MV-4-11 (cell line): ENCODE measurements at places on chromosomes 7 and 10.

DNA sequence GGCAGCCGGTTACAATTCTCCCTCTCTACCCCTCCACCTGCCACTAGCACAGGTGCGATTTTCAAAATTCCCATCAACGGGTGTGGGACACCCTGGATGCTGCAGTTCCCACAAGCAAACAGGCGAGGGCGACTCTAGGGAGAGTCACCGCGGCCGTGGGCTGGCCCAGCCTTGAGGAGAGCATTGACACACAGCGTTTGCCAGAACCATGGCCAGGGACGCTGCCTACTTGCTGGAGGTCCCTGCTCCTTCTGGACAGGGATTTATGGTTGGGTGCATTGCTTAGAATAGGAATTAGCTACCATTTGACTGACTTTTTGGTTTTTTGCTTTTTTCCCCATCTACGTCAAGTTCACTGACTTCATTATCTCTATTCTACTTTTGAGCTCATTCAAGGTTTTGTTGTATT lies 19.0 kb upstream of the CLDN4 start:
- peak; percentile 46 for DNase-seq

GRCh38 chr7:134885967-134886352 lies 100.3 kb upstream of the AGBL3 start:
- DNase-seq, result peak; percentile 58

- peak; percentile 99 for DNase-seq
Measured at GRCh38 chr10:113094114-113094486, 144.1 kb downstream of the TCF7L2 start.

- peak; percentile 81 for DNase-seq
Measured at GRCh38 chr10:21401196-21401595, 124.3 kb downstream of the SKIDA1 start.

- DNase-seq, result no peak
Measured at GRCh38 chr7:125833839-125834238, 904.2 kb upstream of the POT1 start.

DNA sequence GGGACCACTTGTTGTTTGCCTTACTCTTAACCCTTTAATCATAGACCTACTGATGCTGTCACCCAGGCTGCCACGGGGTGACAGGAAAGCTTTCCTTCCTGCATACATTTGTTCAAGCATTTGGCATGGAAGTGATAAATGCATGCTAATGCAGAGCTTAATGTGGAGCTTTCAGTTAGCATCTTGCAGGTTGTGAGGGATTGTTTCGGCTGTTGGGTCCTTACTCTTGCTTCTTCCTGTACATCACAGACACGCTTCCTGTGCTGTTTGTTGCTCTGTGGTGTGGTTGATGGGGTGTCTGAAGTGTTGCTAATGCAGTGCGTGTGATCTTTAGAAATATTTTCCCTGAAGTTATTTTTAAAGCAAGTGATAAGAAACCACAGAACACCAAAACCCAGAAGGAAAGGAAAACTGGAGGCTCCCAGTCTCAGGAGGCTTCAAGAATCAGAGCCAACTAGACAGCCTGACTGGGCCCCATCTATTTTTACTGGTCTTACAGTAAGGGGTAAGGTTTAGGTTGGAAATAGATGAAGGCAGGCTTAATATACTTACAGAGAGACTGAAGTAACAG lies 143.1 kb downstream of the CHN2 start:
- peak; percentile 37 for DNase-seq

DNA sequence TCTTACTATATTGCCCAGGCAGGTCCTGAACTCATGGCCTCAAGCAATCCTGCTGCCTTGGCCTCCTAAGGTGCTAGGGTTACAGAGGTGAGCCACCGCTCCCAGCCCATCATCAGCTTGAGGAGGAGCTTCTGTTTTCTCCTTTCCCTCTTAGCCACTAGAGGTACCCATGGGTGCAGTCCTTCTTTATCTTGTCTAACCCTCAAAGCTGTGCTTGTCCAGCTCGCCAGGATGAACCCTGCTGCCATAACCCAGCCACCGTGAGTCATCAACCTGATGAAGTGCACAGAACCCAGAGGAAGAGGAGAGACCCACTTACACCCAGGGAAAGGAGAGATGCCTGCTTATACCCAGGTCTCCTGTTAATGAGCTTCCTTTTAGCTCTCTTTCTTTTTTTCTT lies 133.4 kb downstream of the CUL2 start:
- DNase-seq, result peak; percentile 4

GRCh38 chr7:1284743-1285458 lies 52.2 kb downstream of the UNCX start:
- no peak for DNase-seq

GRCh38 chr10:47368431-47369180 lies 15.5 kb downstream of the ZNF488 start:
- no peak for DNase-seq

GRCh38 chr10:71761105-71761511 lies 12.2 kb downstream of the VSIR start:
- no peak for DNase-seq

GRCh38 chr7:37713613-37714012 lies 30.0 kb downstream of the GPR141 start:
- no peak for DNase-seq

GRCh38 chr10:10477844-10478243 lies 539.8 kb upstream of the CELF2 start:
- DNase-seq, result no peak

GRCh38 chr7:100827330-100828226 lies at the start of gene EPHB4:
Gene EPHB4, minus strand, starts transcription at chr7:100827523. Its CDS starts 493 bp downstream, at chr7:100827030.
- no peak for DNase-seq

GRCh38 chr10:78434886-78435285 lies 401.2 kb downstream of the RPS24 start:
- no peak for DNase-seq

- DNase-seq, result no peak
Measured at GRCh38 chr10:100982916-100983830, 4.1 kb downstream of the MRPL43 start.

- no peak for DNase-seq
Measured at GRCh38 chr7:125668321-125668993, 738.8 kb upstream of the POT1 start.

DNA sequence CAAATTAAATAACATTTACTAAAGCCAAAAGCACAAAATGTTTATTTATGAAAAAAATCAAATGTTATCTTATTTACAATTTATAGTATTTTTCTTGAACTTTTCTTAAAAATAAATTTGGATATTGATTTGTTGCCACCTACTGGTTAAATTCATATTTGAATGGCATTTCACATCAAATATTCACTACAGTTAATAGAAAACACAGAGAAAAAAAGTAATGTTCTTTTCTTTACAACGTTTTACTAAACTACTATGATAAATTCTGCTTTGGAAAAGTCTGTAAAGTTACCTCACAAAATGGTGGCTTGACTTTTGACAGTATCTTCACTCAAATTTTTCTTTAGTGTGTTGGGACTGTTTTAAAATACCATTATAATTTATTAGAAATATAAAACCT lies 52.7 kb downstream of the SRPK2 start:
- peak; percentile 18 for DNase-seq

DNA sequence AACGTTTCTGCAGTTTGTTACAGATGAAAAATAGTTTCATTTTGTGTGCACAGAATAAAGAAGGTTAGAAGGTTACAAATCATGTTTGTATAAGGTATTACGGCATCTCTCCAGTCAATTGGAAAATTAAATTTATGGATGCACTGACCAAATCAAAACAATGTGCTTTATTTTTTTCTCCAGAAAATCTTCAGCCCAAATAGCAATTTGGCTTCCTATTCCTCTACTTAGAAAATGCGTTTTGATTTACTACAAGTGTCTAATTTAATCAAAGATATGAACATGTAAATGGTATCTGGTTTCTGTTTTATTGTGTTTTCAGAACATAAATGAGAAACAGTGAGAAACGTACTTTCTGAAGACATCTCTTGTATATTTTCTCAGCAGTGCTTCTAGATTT lies 63.4 kb downstream of the AGMO start:
- no peak for DNase-seq

GRCh38 chr10:106284802-106285587 lies 879.5 kb downstream of the SORCS1 start:
- DNase-seq, result no peak

GRCh38 chr7:105524840-105525239 lies 2.8 kb upstream of the PUS7 start:
- DNase-seq, result peak; percentile 41

- DNase-seq, result no peak
Measured at GRCh38 chr7:128922496-128923410, 12.2 kb upstream of the KCP start.

DNA sequence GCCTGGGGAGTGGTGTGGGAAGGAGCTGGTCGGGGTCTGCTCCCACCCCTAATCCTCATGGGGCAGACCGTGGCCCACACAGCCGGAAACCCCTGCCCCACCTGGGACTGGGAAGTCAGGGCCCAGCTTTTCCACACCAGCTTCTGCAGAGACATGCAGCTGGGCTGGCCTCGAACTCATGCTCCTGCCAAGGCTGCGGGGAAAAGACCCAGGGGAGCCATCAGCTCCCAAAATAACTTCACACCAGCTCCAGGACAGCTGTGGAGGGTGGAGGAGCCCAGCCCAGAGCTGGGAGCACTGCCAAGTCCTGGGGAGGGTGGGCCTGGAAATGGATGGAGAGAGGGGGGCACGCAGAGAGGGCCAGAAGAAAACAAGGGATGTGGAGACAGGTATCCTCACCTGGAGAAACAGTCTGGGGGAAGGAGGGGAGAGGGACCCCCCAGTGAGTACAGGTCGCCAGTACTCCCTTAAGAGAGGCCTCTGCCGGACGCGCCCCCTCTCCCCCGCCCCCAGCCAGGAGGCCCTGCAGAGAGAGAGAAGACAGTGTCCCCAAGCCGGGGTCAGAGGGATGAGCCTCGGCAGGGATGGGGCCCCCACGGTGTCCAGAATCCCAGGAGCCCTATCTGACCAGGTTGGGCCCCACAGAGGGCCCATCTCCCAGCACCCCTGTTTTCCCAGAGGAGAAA lies 11.5 kb upstream of the GRIFIN start:
- DNase-seq, result no peak

- peak; percentile 30 for DNase-seq
Measured at GRCh38 chr7:12524794-12525386, 45.6 kb upstream of the SCIN start.

GRCh38 chr10:119831656-119832055 lies 41.0 kb downstream of the MCMBP start:
- no peak for DNase-seq

DNA sequence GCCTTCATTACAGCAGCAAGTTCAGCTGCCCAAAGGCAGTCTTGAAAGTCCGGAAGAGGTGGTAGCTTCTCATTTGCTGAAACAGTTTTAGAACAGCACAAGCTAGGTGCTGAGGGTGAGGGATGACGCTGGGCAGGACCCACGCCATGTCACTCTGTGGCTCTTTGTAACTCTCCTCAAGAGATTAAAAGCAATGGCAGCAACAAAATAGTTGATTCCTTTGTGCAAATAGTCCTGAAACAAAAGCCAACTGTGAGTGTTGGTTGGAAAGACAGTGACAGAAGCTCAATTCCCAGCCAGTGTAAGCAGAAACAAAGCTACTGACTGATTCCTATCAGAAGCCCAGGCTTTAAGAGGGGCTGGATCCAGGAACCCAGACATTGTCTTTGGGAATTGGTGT lies 47.6 kb upstream of the AQP1 start:
- no peak for DNase-seq

GRCh38 chr7:26066736-26067135 lies 85.3 kb upstream of the NFE2L3 start:
- no peak for DNase-seq

- DNase-seq, result no peak
Measured at GRCh38 chr7:15571301-15571878, 9.6 kb upstream of the AGMO start.

- DNase-seq, result no peak
Measured at GRCh38 chr10:22823109-22823508, 104.7 kb upstream of the ARMC3 start.

DNA sequence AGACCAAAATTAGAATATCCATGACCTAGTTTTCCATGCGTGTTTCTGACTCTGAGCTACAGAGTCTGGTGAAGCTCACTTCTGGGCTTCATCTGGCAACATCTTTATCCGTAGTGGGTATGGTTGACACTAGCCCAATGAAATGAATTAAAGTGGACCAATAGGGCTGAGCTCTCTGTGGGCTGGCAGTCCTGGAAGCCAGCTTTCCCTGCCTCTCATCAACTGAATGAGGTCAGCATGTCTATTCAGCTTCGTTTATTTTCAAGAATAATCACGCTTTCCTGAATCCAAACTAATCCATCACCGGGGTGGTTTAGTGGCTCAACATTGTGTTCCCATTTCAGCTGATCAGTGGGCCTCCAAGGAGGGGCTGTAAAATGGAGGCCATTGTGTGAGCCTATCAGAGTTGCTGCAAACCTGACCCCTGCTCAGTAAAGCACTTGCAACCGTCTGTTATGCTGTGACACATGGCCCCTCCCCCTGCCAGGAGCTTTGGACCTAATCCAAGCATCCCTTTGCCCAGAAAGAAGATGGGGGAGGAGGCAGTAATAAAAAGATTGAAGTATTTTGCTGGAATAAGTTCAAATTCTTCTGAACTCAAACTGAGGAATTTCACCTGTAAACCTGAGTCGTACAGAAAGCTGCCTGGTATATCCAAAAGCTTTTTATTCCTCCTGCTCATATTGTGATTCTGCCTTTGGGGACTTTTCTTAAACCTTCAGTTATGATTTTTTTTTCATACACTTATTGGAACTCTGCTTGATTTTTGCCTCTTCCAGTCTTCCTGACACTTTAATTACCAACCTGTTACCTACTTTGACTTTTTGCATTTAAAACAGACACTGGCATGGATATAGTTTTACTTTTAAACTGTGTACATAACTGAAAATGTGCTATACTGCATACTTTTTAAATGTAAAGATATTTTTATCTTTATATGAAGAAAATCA lies 35.5 kb downstream of the CAV1 start:
- DNase-seq, result no peak

GRCh38 chr10:824497-824896 lies 107.0 kb downstream of the LARP4B start:
- no peak for DNase-seq

GRCh38 chr10:106618646-106619045 lies 545.9 kb downstream of the SORCS1 start:
- DNase-seq, result no peak

GRCh38 chr10:49281461-49281860 lies 17.5 kb upstream of the C10orf71 start:
- DNase-seq, result no peak

GRCh38 chr7:137990251-137990941 lies 11.5 kb downstream of the CREB3L2 start:
- no peak for DNase-seq

GRCh38 chr10:91247360-91248111 lies 27.1 kb downstream of the PCGF5 start:
- no peak for DNase-seq
